Hypothalamus (tissue), 51 donors: ENCODE measurements at places on chromosomes 2 and 18.

GRCh38 chr2:157853820-157854219 is 22.3 kb downstream of the ACVR1 start:
- no peak for DNase-seq

GRCh38 chr2:74238879-74239278 is 40.5 kb downstream of the MTHFD2 start:
- no peak for DNase-seq

DNA sequence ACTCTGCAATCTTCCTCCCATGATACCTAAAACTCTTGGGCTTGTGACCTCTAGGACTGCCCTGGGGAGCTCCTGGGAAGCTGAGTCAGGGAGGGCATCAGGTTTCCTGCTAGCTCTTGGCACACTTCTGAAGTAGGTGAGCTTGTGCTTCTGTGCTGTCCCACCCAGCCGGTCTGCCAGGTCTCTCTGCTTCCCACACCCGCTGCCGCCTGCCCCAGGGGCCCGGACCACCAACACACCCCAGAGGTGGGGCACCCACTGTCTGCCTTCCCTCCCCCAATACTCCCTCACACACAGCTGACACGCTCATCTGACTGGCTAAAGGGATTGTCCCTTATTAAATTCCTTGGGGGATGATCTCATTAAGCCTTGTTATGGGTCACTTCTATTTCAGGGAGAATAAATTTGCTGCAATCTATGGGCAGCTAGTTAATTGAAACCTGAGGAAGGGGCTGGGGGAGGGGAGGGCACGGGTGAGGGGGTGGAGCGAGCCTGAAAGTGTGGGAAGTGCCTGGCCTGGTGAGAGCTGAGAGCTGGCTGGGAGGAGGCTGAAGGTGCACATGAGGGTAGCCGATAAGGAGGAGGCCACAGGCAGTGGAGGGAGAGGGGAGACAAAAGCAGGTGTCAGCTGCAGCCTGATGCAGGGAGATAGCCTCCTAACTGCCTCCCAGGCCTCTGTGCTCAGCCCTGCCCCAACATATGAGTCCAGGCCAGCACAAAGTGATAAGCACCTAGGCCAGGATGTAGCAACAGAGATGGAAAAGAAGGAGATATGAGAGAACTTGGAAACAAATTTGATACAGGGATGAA is 48.8 kb downstream of the HAUS1 start:
- DNase-seq: no peak

DNA sequence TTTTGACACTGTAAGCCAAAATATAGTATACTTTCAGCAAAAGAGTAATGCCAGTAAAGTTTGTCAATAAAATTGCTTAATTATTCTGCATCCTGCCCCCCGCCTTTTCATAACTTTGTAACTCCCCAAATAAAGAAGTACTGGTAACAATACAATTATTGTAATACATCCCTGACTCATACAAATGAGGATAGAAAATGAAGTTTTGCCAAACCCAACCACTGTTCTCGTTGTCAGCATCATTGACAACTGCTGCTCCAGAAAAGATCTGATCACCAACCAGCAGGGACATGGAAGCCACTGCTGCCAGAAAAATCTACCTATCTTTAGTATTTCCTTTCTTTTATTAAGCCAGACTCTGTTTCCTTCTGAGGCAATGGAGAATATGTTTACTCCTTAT is 27.1 kb downstream of the SCN3A start:
- no peak for DNase-seq

DNA sequence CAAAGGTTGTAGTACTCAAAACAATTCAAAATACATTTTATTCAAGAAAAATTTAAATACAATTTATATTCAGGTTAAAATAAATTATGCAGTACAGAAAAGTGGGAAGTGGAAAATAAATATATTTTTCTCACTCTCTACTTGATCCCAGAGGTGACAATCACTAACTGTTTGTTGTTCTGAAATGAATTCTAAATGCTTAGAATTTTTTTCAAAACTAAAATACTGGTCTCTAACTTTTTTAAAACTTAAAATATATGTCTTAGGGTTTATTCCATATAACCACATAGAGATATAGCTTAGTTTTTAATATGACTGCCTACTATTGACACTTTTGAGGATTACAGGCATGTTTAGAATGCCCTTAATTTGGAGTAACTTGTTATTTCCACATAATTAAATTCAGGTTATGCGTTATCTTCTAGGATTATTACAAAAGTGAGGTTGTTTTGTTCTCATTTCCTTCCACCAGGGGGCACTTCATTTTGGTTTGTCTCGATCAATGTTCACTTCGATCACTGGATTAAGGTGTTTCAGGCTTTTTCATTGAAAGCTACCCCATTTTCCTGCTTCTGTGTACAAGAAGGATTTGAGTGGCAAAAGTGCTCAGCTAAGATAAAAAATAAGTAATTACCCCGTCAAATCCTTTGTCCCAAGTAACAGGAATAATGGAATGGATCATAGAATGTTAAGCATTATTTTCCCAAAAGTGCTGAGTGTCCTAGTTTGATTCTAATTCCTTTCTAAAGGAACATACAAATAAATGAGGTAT is 27.1 kb upstream of the TFPI start:
- no peak for DNase-seq

- DNase-seq: no peak
Measured at GRCh38 chr2:25275575-25275965, 66.2 kb downstream of the DNMT3A start.

DNA sequence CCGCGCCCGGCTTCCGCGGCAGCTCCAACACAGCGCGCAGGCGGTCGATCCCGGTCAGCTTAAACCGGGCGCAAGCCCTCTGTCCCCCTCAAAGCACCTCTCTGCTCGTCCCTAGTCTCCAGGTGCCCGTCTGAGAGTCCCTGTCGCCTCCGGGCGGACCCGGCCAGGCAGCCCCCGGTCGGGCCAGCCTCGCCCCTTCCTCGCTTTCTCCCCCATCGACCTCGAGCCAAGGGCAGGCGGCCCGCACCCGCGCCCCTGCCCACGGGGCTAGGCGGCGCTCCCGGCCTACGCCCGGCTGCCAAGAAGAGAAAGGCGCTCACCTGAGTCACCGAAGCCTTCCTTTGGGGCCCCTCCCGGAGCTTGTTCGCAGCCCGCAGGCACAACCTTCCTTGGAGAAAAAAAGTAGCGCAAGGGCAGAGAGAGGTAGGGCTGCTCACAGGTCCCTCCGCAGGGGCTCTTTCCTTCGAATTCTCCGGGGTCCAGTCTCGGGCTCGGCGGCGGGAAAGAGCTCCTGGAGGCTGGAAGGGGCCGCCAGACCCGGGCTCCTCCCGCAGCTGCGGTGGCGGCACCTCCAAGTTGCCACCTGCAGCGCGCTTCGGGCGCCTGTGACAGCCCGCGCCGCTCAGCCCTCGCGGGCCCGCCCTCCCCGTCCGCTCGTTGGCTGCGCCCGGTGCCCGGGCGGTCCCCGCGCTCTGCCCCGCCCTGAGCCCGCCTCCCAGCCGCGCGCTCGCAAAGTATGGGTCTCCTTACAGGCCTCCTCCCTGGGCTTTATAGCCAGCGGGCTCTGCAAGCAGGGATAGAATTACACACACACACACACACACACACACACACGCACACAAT is 86.5 kb upstream of the EPB41L3 start:
- no peak for DNase-seq

- no peak for DNase-seq
Measured at GRCh38 chr2:28225473-28226080, 167.1 kb upstream of the FOSL2 start.

DNA sequence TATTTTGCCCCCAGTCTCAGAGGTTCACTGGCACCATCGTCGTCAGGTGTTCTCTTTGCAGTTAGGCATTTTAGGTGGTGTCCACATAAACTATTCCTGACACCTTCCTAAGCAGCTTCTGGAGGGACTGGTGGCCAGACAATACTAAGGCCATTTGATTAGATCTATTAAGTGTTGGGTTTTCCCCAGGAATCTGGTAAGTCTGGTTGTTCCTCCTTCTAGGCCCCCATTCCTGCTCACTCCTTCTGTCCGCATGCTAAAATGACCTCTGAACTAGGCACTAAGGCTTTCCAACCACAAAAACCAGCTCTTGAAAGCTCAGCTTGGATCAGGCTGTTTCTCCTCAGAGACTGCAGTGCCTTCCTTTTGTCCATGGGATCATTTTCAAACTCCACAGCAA is 100.7 kb downstream of the MGAT5 start:
- no peak for DNase-seq

DNA sequence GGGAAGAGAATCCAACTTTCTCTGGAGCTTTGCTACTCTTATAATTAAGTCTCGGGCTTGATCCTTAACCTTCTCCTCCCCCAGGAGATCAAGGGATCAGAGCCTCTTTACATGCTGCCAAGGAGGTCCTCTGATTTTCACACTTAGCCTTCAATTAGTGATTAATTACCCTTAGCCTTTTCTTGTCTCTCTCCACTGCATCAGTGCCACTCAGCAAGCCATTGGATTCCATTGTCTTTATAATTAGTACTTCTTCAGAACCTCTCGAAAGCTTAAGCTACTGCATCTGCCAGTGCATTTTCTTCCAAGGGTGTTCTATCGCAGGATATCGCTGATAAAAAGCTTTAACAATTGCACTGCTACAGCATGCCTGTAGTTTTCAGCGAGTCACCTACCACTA is 477.0 kb upstream of the MEIS1 start:
- DNase-seq: no peak

GRCh38 chr18:43159086-43159770 is 43.7 kb upstream of the RIT2 start:
- no peak for DNase-seq

DNA sequence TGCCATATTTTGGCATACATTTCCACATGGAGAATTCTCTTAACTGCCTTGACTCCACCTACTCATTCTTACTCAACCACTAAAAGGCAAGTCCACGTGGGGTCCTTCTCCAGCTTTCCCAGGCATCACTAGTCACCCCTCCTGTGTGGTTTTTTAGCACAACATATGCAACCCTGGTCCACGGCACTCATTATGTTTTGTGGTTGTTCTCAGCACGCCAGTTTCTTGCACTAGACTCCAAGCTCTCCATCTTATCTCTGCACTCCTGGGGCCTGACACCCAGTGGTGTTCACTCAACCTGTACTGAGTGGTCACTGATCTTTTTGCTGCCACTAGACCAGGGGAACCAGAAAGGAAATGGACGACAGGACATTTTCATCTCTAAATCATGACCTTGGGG is 18.0 kb downstream of the MARCHF4 start:
- DNase-seq: no peak

- DNase-seq: no peak
Measured at GRCh38 chr2:56267415-56267788, 83.6 kb downstream of the CCDC85A start.
